ENCODE measurements at places on chromosomes 16 and 17.

- DNase-seq = no peak
These were observed 45.5 kb downstream of the TMEM132E start for GRCh38 chr17:34624767-34625383.

DNA sequence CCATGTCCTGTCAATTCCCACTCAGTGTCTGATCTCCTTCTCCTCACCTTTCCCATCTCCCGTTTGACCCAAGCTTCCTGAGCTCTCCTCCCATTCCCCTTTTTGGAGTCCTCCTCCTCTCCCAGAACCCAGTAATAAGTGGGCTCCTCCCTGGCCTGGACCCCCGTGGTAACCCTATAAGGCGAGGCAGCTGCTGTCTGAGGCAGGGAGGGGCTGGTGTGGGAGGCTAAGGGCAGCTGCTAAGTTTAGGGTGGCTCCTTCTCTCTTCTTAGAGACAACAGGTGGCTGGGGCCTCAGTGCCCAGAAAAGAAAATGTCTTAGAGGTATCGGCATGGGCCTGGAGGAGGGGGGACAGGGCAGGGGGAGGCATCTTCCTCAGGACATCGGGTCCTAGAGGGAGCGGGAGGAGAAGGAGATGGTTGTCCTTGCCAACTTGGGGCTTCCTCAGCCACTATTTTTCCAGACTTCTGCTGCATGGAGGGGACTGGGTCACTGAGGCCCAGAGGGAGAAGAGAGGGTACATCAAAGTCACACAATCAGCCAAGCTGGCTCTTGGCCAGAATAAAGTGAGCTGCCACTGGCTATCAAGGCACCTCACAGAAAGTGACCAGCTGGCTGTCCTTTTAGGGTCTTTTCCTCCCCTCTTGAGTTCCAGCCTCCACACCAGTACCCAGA, 1.9 kb upstream of the TBC1D10B start:
- DNase-seq = no peak

DNA sequence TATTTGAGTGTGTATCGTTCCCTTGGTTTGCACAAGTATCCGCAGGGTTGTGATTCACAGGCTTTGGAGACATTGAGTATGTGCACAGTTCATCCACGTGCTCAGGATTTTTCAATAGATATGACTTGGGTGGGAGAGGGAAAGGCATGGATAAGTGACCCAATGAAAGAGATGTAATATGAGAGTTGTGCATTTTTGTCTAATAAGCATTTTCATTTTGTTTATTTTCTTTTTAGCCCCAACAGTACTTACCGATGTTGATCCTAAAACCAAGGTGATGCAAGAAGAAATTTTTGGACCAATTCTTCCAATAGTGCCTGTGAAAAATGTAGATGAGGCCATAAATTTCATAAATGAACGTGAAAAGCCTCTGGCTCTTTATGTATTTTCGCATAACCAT, 14.5 kb downstream of the ALDH3A2 start:
- DNase-seq = no peak

DNA sequence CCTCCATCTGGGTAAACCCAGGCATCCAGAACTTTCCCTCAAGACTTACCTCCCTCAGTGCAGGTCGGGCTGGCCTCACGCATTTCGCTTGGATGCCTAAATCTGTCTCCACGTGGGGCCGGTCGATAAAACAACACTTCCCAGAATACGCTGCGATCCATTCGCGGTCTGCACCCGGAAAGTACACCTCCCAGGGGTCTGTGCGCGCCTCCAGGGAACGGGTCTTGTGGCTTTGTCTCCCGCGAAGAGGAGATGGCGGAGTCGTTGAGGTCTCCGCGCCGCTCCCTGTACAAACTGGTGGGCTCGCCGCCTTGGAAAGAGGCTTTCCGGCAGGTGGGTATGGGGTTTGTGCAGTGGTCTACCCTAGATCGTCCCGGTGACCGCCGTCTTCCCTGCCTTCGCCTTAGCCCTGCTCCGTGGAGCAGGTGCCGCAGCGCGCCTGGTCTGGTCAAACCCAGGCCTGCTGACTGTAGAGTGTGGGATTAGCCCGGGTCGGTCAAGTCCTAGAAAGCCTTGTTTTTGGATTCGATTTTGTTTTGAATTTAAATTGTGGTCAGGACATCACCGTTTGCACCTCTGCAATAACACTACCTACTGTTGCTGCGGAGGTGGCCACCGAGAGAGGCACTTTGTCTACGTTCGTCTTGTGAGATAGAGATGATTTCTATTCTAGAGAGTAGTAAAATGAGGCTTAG, at the start of gene RPAIN:
Gene RPAIN (plus strand): TSS at position 224 of the 695 bp plus-strand sequence. CDS start 29 bp downstream, at position 253.
- peak; percentile 76 for DNase-seq

GRCh38 chr17:62126292-62126691, 61.2 kb upstream of the MED13 start:
- DNase-seq = no peak

DNA sequence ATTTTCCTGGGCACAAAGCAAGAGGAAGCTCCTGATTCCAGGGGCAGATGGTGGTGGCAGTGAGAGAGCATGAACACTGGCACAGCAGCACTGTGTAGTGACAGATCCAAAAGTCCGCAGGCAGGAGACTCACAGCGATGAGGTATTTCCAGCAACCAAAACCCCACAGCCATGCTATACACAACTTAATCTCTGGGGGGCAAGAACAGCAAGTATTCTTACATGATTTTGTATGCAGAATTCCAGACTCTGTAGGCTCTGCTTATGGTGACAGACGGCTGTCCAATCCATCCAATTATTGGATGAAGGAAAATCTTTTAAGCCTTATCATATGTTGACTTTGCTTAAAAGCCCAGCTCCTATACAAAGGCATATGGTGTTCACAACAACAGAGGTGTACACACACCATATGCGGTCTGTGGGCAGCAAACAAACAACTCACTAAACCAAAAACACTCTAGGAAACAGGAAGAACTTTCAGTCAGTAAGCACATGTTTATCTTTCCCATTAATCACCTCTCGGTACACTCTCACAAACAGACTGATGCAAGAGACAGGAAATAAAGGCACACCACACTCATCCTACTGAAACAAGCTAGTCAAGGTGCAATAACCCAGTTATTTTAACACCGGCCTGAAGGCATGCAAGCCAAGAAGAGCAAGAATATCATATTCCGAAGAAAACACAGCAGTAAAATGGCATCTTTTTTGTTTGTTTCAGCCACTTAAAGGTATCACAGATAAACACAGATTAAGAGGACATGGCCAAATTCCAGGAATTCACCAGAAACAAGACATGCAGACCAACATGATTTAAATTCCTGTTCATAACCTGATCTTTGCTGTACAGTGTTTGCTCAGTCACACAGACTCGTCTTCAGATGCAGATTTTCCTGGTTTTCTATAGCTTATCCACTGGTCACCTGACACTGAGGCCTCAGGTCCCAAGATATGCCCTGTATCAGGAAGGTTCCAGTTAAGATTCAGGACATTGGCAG, 47.8 kb downstream of the ERN1 start:
- DNase-seq = peak; percentile 67
